ENCODE measurements at places on chromosomes 2 and 18.

- no peak for DNase-seq
Observed at GRCh38 chr2:109685453-109685852, 71.3 kb downstream of the SOWAHC start.

- DNase-seq: no peak
Observed at GRCh38 chr2:199607914-199608313, 150.2 kb upstream of the SATB2 start.

DNA sequence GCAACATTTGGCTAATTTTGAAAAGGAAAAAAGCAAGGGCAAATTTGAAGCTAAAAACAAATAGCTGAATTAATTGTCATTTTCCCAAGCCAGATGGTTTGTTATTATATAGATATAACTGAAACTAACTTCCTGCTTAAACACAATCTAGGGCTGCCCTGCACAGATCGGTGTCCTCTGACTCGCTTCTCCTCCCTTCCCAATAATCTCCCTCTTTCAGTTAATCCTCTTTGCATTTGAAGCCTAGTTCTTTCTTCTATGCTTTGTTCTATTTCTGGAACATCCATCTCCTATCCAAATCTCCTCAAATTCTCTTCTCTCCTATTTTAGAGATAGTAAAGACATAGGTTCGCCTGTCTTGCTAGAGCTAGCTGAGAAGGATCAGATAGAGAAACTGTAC, 328.1 kb downstream of the SLC8A1 start:
- no peak for DNase-seq

GRCh38 chr2:72003796-72004195, 143.9 kb downstream of the CYP26B1 start:
- no peak for DNase-seq

DNA sequence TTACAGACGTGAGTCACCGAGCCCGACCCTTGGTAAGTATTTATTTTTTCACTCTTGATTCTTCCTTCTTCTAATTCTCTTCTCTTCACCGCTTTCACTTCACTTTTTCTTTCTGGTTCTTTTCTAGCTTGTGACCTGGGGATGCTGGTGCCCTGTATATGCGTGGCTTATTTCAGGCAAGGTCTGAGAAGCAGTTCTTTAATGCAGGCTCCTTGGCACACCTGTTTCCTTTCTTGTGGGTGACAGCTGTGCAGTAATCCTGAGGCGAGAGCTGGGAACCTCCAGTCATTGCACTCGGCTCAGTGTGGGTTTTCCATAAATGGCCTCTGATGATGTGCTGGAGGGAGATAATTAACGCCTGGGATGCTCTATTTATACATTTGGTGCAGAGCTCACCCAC, 193.8 kb downstream of the TSN start:
- DNase-seq: no peak

GRCh38 chr2:161307676-161308075, 549 bp upstream of the PSMD14 start:
- no peak for DNase-seq

- DNase-seq: no peak
Observed at GRCh38 chr2:66889632-66889882, 454.6 kb downstream of the MEIS1 start.

GRCh38 chr2:160085662-160086061, 23.2 kb upstream of the PLA2R1 start:
- no peak for DNase-seq

GRCh38 chr18:3012136-3013023, 564 bp downstream of the LPIN2 start:
- DNase-seq: peak; percentile 27

- DNase-seq: no peak
Observed at GRCh38 chr2:38905251-38905650, 15.6 kb downstream of the ARHGEF33 start.

DNA sequence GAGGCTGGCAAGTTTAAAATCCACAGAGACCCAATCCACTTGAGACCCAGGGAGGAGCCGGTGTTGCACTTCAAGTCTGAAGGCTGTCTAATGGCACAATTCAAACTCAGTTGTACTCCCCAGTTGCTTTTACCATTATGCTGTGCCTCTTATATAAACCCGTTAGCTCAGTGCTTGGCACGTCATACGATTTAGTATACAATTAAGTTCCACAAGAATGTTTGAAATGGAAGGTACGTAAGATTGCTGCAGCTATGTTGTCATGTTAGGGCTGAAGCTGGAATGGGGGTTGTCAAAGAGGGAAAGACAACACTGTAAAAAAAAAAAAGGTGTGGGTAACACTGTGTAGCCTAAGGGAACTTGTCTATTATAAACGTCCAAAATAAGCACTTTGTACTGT, 30.2 kb downstream of the LIMS1 start:
- DNase-seq: no peak

- DNase-seq: no peak
Observed at GRCh38 chr2:109208071-109208950, 79.3 kb downstream of the SH3RF3 start.

GRCh38 chr2:105640246-105640645, 104.5 kb upstream of the NCK2 start:
- no peak for DNase-seq

DNA sequence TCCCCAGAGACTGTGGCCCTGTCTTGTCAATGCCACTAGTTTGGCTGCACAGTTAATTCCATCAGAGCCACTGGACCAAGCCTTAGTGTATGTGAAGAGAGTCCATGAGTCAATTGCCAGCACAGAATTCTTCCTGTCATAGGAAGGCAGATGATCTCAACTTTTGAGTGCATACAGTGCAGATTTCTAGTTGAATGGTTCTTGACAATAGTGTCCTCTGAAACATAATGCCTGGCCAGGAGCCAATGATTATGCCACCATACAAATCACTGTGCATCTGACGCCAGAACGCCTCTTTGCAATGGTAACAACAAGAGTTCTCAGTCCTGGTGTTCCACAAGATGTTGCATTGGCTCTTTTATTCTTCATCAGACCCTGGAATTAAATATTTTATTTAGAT, 7.1 kb downstream of the NEUROD1 start:
- DNase-seq: no peak

GRCh38 chr2:151983221-151983620, 115.6 kb downstream of the CACNB4 start:
- DNase-seq: no peak

DNA sequence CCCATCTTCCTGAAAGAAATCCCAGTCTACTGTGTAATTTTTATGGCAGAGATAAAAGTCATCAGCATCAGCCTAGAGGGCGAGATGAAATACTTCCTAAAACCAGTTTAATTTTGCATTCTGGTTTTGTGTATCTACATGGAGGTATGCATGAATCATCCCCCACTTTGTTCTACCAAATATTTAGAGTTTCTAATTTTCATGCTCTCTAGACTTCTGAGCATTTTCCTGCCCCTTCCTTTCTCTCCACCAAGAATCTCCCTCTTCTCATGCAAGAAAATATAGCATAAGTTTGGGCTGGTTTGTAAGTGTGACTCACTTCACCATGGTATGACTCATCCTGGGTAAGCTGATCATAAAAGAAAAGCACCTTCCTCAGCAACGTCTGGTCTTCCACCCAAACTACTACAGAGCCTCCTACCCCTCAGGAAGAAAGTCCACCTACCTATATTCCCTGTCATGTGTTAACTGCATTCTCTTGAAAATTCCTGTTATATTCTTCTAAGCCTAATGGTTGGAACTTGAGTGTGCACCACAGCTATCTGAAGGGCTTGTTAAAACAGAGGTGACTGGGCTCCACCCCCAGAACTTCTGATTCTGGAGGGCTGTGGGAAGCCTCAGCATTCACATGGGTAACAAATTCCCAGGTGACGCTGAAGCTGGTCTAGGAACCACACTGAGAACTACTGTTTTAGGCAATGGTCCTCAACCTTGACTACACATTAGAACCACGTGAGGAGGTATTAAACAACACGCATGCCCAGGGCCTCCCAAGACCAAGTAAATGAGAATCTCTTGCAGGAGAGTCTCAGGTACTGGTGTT, 37.4 kb upstream of the RAPGEF4 start:
- DNase-seq: no peak

- DNase-seq: no peak
Observed at GRCh38 chr2:126809340-126809739, 89.3 kb upstream of the TEX51 start.

- no peak for DNase-seq
Observed at GRCh38 chr18:44918142-44918476, 237.4 kb downstream of the SETBP1 start.

DNA sequence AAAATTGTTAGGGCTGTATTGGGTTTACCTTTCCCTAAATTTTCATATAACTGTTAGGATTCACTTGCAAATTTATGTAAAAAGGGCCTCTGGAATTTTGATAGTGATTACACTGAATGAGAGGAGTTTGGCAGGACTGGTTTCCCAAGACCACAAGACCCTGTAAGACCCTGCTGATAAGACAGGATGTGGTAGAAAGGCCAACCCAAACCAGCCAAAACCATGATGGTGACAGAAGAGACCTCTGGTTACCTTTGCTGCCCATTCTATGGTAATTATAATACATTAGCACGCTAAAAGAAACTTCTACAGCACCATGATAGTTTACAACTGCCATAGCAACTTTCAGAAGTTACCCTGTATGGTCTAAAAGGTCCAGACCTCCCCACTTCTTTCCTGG, 8.3 kb upstream of the CASP10 start:
- no peak for DNase-seq

DNA sequence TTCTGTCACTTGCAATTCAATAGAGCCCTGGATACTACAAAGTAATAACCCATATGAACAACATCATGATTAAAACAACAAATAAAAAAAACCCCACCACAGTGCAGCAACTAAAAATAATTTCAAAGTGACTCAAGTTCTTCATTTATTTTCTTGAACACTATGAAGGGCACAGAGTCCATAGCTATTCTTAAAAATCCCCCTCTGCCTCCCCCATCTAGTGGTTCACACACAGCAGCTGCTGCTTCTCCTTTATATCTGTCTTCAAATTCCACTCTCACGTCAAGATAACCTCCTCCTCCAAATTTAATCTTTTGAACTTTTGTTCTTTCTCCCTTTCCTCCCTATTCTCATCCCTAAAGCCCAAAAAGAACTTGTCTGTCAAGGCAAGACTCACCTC, 591.3 kb downstream of the ZEB2 start:
- DNase-seq: no peak

DNA sequence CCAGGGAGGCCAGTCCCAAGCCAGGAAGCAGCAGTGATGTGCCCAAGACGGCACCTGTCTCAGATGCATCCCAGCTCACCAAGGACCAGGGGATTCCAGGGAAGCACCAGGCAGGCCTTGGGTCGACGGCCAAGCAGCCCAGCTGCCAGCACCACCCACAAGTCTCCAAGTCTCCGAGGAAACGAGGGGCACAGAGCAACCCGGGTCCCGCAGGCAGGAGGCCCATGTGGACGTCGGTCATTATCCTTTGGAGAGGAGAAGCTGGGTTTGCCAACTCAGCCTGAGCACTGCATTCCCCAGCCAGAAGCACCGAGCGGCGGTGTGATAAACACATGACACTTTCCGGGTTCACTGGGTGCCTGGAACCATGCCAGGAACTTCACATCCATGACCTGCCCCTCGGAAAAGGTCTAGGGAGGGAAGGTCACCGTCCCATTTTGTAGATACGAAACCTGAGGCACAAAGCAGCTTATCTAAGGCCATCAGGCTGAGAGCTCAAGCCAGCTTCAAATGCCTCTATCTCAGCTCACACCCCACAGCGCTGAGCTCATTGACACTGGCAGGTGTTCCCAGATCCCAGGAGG, 104.5 kb downstream of the ZNF516 start:
- DNase-seq: no peak

DNA sequence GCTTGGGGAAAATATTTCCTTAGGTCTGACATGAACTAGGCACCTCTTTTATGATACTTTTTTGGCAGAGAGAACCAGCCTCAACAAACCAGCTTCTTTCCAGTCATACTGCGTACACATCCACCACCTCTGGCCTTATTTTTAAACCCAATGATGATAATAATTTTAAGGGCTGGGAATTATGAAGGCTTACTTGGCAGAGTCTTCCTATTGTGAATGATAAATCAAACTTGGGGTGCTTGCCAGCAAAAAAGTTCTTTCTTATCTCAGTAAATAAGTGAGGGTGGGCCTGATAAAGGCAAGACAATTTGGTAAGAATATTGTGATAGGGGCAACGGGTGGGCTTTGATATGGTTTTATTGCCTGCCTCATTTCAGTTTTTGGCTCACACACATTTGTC, 1230.2 kb upstream of the ZEB2 start:
- no peak for DNase-seq

- no peak for DNase-seq
Observed at GRCh38 chr2:155377266-155377680, 678.8 kb downstream of the KCNJ3 start.

GRCh38 chr2:219388121-219388906, 602 bp upstream of the DNPEP start:
- DNase-seq: peak; percentile 98

DNA sequence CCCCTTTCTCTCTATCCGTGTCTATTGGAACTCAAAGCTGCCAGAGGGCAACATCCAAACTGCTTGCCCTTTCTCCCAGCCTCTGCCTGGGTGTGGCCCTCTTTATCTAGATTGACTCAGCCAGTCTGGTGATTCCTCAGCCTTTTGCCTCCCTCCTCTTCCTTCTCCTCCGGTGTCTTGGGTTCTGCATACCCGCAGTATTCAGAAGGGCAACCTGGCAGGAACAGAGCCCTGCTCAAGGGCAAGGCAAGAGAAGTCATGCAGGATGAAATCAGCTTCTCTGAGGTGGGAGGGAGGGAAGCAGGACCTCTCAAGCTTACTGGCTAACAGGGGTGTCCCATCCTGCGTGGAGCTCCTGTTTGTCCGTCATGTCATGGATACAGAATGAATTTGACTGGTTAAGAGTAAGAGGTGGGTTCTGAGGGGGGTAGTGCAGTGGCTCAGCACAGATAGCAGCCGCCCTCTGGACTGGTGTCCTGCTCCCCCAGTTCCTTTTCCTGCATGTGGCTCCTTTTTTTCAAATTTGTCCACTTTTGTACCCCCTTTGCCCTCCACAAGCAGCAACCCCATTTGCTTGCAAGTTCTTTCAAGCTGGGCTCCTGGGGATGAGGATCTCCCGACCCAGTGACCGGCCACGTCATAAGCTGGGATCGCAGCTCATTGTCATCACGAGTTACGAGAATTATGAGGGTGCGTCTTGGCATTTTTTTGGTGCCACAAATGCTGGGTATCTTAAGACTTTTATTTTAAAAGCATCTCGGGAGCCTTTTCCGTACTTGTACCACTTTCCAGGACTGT, 154.1 kb downstream of the FHOD3 start:
- no peak for DNase-seq

DNA sequence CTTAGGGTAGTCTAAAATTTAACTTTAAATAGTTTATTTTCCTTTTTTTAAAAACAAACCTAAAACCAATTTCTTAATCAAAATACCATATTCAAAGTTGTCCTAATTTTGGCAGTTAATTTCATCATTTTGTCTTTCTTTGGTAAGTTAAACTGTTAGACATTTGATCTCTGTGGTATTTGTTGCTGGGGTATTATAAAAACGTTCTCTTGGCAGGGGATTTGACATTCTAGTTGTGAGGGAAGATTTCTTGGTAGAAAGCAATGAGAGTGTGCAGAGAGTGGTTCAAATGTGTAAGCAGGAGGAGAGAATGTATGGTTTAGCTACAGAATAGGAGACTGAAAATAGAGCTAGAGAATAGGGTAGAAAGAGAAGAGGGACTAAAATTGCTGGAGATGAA, 14.6 kb downstream of the GULP1 start:
- no peak for DNase-seq

- DNase-seq: no peak
Observed at GRCh38 chr2:106284255-106284654, 90.2 kb upstream of the UXS1 start.

GRCh38 chr2:30684026-30684425, 123.2 kb downstream of the CAPN13 start:
- no peak for DNase-seq

Measured in stimulated activated CD4-positive, alpha-beta T cell treated with anti-CD3 and anti-CD28 coated beads, Interleukin-1b, Interleukin-23, amount 100 ng/mL, for 24 hours (primary cell).